Osteocyte (in vitro differentiated cells): ENCODE measurements at places on chromosomes 7 and 10. TPM values are rescaled to one million over a fixed set of nuclear protein-coding genes. Genes with fewer than 3 reads are reported as not detected.

DNA sequence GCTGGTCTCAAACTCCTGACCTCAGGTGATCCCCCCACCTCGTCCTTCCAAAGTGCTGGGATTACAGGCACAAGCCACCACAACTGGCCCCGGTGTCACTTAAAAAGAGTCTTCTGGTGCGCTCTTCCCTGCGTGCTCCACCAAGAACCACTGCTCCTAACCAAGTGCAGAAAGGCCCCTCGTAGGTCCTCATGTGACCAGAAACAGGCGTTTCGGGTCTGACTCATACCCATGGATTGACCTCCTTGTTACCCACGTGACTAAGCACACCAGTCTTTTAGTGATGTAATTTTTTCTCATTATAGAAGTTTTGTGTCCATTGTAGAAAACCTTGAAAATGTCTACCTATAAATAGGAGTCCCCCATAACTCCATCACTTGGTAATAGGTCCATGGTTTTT, 13.9 kb downstream of the FKBP6 start:
- no peak for DNase-seq

DNA sequence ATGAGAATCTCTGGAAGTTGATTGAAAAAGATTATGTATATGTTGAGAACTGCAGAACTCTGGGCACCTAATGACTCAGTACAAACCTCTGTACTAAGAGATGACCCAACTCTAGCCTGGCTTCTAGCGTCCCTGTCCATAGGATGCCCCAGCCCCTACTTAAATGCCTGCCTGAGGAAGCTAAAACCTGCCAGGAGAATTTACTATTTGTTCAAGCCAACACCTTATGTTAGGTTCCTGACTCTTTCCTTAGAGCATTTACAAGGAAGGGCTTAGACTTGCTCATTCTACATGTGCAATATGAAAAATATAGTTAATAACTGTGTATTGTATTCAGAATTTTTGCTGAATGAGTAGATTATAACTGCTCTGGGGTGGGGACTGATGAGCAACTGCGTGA, 37.5 kb upstream of the AOAH start:
- DNase-seq: no peak

- DNase-seq: no peak
These were observed 119.3 kb downstream of the SH3PXD2A start for GRCh38 chr10:103736044-103736443.

- DNase-seq: no peak
These were observed 20.8 kb downstream of the LAMB4 start for GRCh38 chr7:108109221-108109908.

GRCh38 chr7:86257894-86258293, 385.8 kb upstream of the GRM3 start:
- DNase-seq: no peak

DNA sequence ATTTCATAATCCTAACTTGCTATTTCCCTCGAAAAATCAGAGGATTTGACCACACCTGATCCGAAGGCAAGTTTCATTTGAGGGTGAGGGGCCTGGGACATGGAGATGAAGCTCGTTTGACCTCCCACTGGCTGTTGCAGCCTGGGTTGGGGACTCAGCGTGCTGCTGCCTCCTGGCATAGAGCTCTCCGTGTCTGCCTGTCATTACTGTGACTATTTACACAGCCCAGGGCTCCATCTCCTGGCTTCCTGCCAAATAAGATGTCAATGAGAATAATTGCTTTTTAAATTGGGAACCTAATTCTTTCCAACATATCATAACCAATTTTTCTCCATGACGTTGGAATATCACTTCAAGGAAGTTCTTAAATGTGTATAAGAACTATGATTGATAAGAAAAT, 139.3 kb upstream of the COBL start:
- DNase-seq: no peak

- DNase-seq: no peak
These were observed 2.6 kb downstream of the ZC3HAV1 start for GRCh38 chr7:139106959-139107358.

DNA sequence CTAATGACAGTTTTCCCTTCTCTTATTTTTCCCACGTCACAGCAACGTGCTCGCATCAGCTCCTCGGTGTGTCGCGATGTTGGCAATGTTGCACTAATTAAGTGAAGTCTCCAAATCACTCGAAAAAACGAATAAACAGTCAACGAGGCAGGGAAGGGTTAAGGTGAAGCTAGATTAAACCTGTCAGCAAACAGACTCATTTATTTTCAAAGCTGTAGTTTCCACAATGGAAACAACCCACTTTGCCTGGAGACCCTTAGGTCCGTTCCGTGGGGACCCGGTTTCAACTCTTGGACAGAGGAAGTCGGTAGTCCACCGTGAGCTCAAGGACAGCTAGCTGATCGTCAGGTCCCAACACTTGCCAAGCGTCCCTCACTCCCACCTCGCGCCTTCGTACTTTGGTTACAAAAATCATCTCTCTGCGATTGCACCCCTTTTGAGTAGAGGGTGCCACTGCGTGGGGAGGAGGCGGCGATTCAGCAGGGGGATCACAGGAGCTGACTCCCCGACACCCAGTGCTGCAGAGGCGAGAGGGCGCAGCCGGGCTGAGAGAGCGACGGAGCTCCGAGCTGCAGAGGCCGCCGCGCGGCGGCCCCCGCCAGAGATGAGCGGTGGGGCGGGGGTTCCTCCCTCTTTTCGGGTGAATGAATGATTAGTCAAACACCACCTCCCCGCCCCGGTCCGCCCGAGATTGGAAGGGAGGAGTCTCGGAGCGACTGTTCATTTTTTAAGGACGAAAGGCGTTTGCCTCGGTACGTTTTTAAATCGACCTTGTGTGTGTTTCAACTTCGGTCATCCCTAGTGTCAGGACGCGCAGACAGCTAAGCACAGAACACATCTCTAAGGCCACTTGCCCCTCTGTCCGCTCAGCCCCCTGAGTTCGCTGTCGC, 1.3 kb upstream of the BMPER start:
- DNase-seq: no peak

DNA sequence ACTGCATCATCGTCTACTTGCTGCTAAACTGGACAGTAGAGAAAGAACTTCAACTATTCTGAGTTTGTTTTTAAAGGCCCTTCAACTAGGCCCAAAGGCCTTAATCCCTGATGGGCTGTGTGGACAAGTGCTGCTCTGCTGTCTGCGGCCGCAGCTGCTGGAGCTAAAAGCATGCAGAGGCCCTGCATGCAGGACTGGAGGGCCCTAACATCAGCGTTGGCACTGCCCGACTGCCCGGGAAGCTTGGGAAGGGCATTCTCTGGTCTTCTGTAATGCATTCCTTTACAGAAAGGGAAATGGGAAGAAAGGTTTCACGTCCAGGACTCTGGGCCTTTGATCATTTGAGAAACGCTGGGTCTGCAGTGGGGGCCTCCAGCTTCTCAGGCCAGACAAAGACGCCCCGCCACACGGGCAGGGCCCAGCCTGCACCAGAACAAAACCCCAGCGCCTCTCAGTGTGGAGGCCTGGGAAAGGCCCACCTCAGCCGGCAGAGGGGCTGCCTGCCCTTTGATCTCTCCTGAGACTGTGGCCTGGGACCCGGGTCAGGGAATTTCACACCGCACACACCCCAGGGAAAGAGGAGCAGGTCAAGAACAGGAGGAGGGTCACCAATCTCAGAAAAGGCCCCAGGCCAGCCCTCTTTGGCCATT, 229.3 kb downstream of the DNAJB6 start:
- no peak for DNase-seq

DNA sequence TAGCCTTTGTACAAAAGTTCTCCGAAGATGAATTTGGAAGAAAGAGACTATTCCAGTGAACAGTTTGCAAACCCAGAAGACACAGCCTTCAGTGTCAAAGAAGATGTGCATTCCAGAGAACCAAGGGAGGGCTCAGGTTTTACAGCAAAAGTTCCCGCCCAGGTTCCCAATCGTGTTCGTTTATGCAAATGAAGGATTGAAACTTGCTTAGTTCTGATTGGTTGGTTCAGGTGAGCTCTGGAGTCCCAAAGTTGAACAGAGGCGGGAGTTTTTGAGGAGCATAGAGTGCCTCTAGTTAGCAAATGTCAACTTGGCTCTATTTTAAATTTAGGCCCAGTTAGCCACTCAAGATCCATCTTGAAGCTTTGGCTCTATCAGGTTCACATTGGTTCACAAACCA, 51.3 kb downstream of the TMEM270 start:
- DNase-seq: no peak

DNA sequence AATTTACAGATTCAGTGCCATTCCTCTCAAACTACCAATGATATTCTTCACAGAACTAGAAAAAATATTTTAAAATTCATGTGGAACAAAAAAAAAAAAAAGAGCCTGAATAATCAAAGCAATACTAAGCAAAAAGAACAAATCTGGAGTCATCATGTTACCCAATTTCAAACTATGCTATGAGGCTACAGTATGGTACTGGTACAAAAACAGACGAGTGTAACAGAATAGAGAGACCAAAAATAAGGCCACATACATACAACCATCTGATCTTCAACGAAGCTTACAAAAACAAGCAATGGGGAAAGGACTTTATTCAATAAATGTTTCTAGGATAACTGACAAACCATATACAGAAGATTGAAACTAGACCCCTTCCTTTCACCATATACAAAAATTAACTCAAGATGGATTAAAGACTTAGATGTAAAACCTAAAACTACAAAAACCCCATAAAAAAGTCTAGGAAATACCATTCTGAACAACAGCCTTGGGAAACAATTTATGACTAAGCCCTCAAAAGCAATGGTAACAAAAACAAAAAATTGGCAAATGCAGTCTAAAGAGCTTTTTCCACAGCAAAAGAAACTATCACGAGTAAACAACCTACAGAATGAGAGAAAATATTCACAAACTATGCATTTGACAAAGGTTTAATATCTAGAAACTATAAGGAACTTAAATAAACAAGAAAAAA, 207.7 kb downstream of the PTN start:
- no peak for DNase-seq

DNA sequence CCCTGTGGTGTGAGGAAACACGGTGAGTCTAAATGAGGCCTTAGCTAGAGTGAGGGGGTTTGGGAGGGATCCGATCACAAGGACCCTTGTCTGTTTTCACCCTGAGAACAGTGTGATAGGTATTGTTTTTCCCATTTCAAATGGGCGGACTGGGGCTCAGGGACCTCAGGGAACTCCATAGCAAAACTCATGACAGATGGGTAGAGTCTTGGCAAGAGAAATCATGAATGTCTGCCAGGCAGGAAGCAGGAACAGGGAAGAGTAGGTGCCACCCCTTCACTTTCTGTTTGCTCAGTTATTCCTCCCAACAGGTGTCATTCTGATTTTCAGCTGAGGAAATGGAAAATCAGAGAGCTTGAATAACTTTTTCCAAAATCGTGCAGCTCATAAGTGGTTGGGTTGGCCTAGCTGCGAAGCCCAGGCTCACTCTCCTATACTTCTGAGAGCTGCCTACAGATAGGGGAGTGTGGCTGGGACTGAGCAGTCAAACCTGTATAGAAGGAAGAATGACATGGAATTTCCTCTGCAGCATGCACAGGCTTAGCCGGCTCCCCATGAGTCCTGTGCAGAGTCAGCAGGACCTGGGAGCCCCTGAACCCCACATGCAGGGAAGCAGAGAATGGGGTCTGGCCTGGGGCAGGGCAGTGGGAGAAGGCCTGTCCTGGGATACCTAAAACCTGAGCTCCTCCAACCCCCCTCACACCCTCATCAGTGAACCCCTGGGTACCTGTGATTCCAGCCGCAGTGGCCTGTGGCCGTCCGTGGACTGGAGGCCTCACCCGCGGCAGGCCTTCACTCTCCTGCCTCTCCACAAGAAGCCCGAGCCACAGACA, 17.6 kb upstream of the C10orf105 start:
- no peak for DNase-seq

GRCh38 chr7:74028321-74028838, 407 bp downstream of the ELN start:
- DNase-seq: no peak

GRCh38 chr7:33764752-33765451, 140.4 kb upstream of the BMPER start:
- no peak for DNase-seq

- no peak for DNase-seq
These were observed 649.4 kb downstream of the SUGCT start for GRCh38 chr7:40784176-40784575.

FGFBP3 gene
- total RNA-seq: 3.1 and 3.7 TPM in 2 replicates

WDR86 gene
- 0.39 TPM in 1 of 2 replicates, not detected in the other for total RNA-seq
